ENCODE measurements at places on chromosomes 12 and 14. TPM values are rescaled to one million over a fixed set of nuclear protein-coding genes. Genes with fewer than 3 reads are reported as not detected.

Gene DNAJC22
- 0.17 TPM for total RNA-seq

Gene MSI1
- total RNA-seq: 9.6 TPM

- H3K4me1 ChIP-seq: peaks cover 25% of the 10 kb centered on the region
- DNase-seq: no peak
- H3K27me3 ChIP-seq: no peaks in the 10 kb centered on the region
- no peaks in the 10 kb centered on the region for H3K36me3 ChIP-seq
- H3K4me3 ChIP-seq: no peak overlapping the region
These were observed 3.9 kb upstream of the JAG2 start for GRCh38 chr14:105172476-105172875.

GRCh38 chr12:56190695-56191155 is 1.4 kb upstream of the SMARCC2 start:
- peak overlapping the region; percentile 87 for H3K4me3 ChIP-seq
- no peak for DNase-seq
- no peak overlapping the region for H3K27ac ChIP-seq
- H3K36me3 ChIP-seq: peaks cover 16% of the 10 kb centered on the region

DNA sequence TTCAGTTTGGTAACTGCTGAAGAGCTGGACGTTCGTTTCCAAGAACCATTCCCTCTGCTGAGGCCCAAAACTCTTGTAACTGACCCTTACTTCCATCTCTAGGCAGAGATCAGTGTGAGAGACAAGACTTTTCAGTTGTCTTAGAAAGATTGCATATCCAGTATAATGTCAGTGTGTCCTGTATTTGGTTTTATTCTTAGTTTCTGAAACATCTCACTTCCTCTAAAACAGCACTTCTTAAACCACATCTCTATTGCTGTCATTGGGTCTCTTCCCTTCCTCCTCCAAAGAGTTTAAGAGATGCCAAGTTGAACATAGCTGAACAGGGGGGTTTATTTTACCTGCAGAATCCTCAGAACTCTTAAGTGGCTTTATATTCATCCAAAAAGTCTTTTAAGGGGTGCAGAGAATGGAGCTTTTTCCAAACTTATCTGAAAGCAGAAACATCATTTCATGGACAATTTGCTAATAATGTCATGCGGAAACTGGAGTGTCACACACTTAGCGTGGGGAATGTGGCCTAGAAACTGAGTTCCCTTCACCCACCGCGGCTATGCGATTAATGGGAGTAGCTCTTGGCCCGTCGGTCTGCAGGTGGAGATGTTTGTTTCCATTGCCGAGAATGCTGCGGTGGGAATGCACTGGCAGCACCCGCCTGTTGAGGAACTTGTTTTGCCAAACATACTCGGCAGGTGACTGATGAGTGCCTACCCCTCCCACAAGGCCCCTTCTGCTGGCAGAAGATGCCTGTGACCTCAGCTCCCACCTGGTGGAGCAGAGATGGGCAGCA is 148.2 kb downstream of the ADGRD1 start:
- H3K27me3 ChIP-seq: no peaks in the 10 kb centered on the region
- H3K36me3 ChIP-seq: no peaks in the 10 kb centered on the region
- H3K27ac ChIP-seq: no peak overlapping the region
- no peak overlapping the region for H3K4me3 ChIP-seq
- DNase-seq: no peak
- H3K4me1 ChIP-seq: no peaks in the 10 kb centered on the region

Gene ATXN3
- total RNA-seq: 20.0 TPM

DNA sequence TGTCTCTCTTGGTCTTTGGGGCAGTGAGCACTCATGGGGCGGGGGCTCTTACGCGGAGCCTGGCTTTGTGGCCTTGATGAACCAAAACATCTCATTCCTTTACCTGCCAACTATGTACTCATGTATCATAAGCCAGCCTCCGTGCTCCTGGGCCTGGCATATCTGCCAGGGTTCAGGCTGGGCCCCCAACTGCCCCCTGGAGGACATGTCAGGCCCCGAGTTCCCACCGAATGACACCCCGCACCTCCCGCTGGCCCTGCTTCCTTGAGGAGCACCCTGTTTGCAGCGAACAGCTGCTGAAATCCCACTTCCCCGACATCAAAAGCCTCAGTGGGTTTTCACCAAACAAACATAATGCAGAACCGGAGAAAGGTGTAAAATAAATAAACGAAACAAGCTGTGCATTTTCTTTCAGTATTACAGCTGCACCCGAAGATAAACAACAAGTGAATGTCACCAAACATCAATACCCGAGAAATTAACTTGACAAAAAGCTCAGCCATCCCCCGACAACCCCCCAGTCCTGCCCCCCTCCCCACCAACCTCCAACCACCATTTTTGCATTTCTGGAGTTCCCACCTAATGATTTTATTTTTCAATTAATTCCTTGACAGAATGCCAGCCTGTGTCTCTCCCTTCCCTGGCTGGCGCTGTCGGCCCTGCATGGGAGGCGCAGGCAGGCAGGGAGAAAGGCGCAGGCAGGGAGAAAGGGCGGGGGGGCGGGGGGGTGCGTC is 139.2 kb downstream of the RBM19 start:
- H3K36me3 ChIP-seq: no peaks in the 10 kb centered on the region
- no peaks in the 10 kb centered on the region for H3K4me1 ChIP-seq
- no peak for DNase-seq
- H3K27me3 ChIP-seq: no peaks in the 10 kb centered on the region
- H3K27ac ChIP-seq: no peak overlapping the region

DNA sequence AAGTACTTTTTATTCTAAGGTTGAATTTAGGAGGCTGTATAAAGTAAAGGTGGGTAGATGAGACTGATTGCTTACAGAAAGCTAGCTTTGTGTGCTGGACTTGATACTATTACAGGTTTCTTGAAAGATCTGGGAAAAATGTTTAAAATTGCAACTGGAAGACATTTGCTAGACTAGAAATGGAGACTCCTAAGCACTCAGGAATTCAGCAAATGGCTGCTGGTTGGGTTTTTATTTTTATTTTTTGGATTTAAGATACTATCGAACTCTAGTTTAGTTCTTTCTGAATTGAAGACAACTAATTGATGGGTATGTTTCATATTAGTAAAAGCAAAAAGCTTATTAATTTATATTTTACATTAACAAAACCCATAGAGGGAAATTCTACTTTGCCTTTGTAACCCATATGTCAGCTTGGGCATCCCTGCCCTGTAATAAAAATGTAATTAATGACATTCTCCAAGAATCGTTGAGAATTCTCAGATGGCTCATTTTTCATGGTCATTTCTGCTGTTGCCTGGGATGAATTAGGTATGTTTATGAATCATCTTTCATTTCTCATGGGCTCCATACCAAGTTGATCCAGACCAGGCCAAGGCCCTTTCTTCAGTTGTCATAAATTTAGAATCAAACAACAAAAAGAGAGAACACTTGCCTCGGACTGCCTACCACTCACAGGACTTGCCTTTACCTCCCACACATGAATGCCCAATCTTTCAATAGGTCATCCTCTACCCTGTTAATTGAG is 102.1 kb downstream of the ERGIC2 start:
- H3K4me1 ChIP-seq: no peaks in the 10 kb centered on the region
- no peaks in the 10 kb centered on the region for H3K27me3 ChIP-seq
- no peak overlapping the region for H3K4me3 ChIP-seq
- H3K36me3 ChIP-seq: no peaks in the 10 kb centered on the region
- H3K27ac ChIP-seq: no peak overlapping the region

Gene IFNG
- total RNA-seq: not detected

Gene SELPLG
- 3.9 TPM for total RNA-seq

DNA sequence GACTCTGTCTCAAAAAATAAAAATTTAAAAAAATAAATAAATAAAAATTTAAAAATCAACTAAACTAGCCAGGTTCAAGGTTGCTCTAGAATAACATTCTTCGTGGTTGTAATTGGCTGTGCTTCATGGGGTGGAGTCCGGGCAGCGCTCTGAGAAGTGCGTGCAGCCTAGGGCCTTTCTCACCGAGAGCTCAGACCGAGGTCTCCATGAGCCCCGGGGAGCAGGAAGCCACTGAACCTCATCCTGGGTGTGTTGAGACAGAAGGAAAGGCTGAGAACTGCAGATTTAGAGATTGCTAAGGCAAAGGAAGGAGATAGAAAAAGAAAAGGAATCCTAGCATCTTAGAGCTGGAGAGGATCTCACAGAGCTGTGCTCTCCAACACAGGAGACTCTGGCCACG is 14.7 kb downstream of the P2RX4 start:
- no peaks in the 10 kb centered on the region for H3K27me3 ChIP-seq
- H3K4me1 ChIP-seq: no peaks in the 10 kb centered on the region
- H3K36me3 ChIP-seq: peaks cover 40% of the 10 kb centered on the region
- no peak overlapping the region for H3K27ac ChIP-seq

- H3K27ac ChIP-seq: no peak overlapping the region
- no peaks in the 10 kb centered on the region for H3K27me3 ChIP-seq
- DNase-seq: no peak
- H3K4me3 ChIP-seq: no peak overlapping the region
These were observed 68.1 kb upstream of the HECTD1 start for GRCh38 chr14:31275731-31276130.

DNA sequence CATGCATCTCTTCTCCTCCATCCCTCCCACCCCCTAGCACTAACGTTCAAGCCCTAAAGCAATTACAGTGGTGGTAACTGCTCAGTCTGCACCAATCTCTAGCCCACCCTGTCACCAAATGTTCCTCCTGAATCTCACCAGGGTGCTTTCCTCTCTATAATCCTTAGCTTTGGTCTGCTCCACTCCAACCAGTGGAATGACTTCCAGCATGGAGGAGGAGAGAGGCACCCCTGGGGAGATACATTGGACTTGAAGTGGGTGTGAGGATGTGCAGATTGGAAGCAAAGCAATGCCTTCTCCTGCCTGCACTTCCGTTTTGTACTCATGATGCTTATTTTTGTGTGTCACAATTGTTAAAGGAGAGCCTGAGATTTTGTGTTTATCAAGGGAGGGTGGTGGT is 24.1 kb upstream of the RPS6KA5 start:
- H3K27me3 ChIP-seq: no peaks in the 10 kb centered on the region
- H3K4me1 ChIP-seq: no peaks in the 10 kb centered on the region
- no peak overlapping the region for H3K4me3 ChIP-seq

Gene PTPRB
- 33.8 TPM for total RNA-seq

- H3K27ac ChIP-seq: no peak overlapping the region
- no peaks in the 10 kb centered on the region for H3K27me3 ChIP-seq
- DNase-seq: no peak
- peaks cover 18% of the 10 kb centered on the region for H3K4me1 ChIP-seq
- no peaks in the 10 kb centered on the region for H3K36me3 ChIP-seq
These were observed 160.6 kb downstream of the MYRFL start for GRCh38 chr12:69985656-69986055.

DNA sequence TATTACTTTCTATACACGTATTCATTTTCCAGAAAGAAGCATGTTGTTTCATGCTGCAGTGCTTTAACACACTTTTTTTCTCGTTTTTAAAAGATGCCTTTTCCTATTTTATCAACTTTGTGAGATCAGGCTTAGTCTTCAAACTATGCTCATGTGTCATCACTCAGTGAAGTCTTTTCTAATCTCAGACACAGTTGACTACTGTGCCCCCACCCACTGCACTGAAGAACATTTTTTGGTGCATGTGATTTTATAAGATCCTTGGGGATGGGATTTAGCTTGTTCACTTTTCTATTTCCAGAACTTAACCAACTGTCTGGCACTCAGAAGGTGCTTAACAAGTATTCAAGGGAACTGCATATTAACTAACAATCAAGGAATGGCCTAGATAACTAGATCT is 85.5 kb downstream of the CDK17 start:
- H3K27me3 ChIP-seq: no peaks in the 10 kb centered on the region
- H3K36me3 ChIP-seq: peaks cover 21% of the 10 kb centered on the region
- H3K4me3 ChIP-seq: no peak overlapping the region
- DNase-seq: no peak
- no peak overlapping the region for H3K27ac ChIP-seq
- H3K4me1 ChIP-seq: peaks cover 9% of the 10 kb centered on the region

- H3K4me3 ChIP-seq: peak overlapping the region; percentile 85
- no peak for DNase-seq
- no peaks in the 10 kb centered on the region for H3K27me3 ChIP-seq
- no peaks in the 10 kb centered on the region for H3K36me3 ChIP-seq
These were observed 386 bp downstream of the LIN52 start for GRCh38 chr14:74085047-74085637.

DNA sequence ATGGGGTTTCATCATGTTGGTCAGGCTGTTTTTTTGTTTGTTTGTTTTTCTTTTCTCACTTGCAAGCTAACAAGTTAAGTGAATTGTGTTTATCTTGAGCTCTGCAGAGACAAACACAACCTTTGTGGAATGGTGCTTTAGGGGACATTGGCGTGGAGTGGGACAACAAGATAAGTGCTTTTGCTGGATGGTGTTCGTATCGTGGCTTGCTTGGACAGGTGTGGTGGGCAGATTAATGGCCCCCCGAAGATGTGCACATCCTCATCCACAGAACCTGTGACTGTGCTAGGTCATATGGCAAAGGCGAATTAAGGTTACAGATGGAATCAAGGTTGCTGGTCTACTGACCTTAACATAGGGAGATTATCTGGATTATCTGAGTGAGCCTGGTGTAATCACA is 7.0 kb downstream of the MLXIP start:
- H3K36me3 ChIP-seq: no peaks in the 10 kb centered on the region
- peaks cover 80% of the 10 kb centered on the region for H3K4me1 ChIP-seq
- no peak overlapping the region for H3K27ac ChIP-seq
- H3K4me3 ChIP-seq: no peak overlapping the region
- no peak for DNase-seq

DNA sequence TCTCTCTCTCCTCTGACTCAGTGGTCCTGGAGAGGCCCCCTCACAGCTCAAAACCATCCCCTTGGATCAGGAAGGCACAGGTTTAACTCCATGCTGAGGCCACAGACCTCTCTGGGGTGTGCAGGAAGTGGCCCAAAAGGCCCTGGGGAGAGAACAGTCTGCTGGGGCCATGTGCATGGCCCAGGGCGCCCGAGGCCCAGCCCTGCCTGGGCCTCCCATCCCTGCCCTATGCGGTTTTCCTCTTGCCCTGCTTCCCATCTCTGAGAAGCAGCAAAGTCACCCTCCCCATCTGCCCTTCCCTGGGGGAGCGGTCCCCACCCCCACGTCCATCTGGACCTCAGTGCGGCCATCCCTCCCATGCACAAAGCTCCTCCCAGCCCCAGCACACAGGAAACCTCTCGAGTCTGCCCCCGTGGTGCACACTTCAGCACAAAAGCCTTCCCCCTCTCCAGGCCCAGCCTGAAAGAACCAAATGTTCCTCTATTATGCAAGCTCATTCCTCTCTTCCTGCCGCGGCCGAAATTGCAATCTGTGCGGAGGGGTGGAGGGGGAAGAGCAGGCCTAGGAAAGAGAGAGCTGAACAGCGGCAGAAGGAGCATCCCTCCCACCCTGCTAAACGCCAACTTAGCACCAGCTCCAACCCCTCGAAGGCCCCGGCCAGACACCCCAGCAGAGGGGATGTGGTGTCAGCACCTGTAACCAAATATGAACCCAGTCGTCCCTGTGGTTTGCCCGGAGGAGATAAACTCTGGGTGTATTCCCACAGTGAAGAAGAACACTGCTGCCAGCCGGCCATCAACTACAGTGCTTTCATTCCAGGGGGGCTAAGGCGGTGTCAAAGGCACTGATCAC is 108.5 kb downstream of the SCARB1 start:
- H3K36me3 ChIP-seq: no peaks in the 10 kb centered on the region
- H3K4me1 ChIP-seq: peaks cover 62% of the 10 kb centered on the region
- no peak overlapping the region for H3K4me3 ChIP-seq
- H3K27ac ChIP-seq: peak overlapping the region; percentile 85
- peak; percentile 87 for DNase-seq
- H3K27me3 ChIP-seq: no peaks in the 10 kb centered on the region
